NCI-H1694 (cell line): ENCODE measurements at places on chromosomes 5 and 9.

DNA sequence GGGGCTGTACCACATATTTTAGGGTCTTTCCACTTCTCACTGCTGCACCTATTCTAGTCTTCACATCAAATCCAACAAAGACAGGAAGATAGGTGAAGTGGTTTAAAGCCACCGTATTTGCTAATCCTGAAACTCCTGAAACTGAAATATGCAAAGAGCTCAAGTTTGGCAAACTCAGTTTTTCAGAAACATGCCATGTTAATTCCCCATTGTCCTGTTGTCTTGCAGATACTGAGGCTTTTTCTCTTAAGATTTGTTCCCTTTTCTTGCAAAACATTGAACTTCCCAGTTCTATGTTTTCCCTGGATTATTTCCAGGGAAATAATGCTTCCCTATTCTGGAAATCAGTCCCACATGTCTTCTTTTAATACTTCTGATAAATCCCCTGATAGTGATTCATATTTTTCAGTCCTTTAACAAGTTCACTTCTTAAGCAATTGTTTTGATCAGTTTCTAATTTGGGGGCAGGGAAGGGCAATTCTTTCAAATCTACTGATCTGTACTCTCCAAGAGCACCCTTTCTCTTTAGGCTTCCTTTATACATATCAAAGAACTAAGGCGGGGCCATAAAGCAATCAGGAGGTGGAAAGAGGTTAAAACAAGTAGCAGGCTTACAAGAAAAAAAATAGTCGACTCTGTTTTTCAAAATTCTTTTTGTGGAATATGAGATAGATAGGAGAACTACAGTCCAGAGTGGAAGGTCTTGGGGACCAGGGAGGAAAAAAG is 648.5 kb downstream of the BNC2 start:
- DNase-seq, result no peak

DNA sequence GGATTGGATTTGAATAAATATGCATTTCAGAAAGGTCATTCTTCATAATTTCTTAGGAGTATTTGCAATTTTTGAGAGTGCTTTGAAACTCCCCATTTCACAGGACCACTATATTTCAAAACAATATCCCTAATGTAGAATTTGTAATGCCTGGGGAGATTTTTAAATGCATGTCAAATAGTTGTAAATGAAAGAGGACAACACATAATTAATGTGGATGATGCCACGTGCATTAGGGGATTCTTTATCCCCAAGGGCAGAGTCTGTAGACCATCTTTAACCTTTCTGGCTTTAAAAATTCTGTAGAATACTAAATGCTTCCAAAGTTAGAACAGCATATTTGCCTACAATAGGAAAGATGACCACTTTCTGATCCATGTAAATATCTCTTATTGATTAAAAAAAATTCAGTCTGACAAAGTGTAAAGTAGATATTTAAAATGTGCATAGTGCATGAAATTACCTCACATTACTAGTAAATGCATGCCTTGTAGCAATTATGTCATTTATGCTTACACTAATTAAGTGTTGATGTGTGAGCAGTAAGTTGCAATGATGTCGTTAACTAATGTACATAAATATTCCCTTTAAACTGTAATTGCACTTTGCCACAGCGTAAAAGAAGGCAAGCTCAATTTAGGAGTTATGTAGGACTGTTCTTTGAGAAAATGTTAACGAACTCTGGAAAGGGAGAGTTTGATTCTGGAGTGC is 416.1 kb downstream of the PSAT1 start:
- no peak for DNase-seq

GRCh38 chr9:84266087-84266561 is 74.4 kb downstream of the SLC28A3 start:
- DNase-seq, result no peak

- DNase-seq, result no peak
These were observed 146.9 kb upstream of the DMAC1 start for GRCh38 chr9:7946458-7946857.

GRCh38 chr9:123329329-123329955 is 26.6 kb upstream of the CRB2 start:
- DNase-seq, result no peak

DNA sequence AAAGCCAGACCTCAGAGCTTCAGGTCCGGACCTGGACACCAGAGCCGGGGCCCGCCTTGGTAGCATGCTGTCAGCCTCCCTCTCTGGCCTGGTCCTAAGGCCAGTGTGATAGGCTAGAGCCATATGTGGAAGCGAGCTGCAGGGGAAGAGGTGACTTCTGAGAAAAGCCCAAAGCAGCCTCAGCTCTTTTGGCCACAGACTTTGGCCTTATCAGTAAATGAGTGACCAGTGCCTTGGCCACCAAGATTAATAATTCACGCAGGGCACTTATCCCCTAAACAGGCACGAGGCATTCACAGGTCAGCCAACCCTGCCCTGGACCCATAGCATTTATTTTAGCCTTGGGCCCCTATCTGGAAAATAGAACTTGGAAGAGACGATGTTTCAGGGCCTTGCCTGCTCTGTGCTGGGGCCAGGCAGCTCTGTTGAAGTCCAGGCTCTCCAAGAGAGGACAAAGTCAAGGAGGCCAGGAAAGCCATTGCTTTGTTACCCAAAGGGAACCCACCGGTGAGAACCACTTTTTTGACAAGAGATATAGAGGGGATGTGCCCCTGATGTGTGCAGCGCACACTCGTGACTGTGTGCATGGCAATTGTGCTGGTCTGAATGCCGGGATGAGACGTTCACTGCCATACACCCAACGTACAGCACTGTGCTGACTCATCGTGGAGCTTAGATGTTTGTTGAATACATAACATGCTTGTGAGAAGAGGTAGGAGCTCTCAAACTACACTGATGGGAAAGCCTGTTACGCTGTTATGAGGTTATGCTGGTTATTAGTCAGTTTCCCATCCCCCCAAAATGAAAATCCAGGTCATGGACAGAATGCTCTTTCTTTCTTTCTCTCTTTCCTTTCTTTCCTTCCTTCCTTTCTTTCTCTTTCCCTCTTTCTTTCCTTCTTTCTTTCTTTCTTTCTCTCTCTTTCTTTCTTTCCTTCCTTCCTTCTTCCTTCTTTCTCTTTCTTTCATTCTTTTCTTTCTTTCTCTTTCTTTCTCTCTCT is 5.0 kb upstream of the SLC34A1 start:
- no peak for DNase-seq

DNA sequence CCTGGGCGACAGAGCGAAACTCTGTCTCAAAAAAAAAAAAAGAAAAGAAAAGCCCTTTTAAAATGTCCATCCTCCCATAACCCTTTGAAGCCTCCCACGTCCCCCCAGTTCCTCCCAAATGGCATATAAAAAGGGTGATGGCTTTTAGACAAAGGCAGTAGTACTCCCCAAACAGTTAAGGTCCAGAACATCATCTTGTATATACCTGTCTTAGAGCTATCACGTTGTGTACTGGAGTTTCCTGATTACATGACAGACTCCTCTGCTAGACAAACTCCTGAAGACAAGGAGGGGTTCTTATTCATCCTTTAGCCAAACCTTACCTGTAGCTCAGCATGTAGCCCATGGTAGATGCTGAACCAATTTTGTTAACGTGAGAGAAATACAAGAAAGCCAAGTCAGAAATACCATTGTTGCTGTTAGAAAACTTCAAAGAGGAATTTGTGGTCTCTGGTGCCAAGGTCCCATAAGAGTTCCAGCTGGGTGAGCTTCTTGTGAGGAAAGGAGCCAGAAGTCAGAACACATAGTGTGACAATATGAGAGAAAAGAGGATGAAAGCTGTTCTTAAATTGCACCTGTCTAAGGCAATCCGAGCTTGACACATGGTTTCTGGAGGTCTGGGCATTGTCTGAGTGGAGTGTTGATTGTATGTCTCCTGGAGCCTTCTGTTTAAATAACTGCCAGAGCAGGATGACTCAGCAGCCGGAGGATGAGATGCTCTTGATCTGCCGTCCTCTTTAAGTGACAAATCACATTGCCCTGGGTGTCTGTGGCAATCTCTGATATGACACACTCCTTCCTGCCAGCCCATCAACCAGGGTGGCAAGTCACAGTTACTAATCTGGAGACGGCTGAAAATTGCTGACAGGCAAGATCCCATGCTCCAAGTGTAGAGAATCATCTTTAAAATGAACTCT is 69.1 kb downstream of the ARRDC3 start:
- peak; percentile 46 for DNase-seq

DNA sequence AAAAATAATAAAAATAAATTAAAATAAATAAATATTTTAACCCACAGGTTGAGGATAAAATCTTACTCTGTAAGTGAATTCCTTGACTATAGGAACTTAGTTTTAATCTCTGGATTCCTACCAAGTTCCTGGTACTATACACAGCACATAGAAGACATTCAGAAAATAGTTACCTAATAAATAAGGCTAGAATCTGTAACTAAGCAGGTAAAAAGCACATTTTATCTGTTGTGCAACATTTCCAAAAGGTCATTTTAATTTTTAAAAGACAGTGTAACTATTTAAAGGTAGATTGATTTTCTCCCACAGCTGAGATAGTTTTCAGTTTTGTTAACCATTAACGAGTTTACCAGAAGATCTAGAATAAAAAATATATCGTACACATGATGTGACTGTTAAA is 47.8 kb downstream of the MLANA start:
- DNase-seq, result no peak

GRCh38 chr9:21993893-21994555 is at the start of gene CDKN2A:
CDKN2A (minus strand) TSS chr9:21994392.
- DNase-seq, result no peak

DNA sequence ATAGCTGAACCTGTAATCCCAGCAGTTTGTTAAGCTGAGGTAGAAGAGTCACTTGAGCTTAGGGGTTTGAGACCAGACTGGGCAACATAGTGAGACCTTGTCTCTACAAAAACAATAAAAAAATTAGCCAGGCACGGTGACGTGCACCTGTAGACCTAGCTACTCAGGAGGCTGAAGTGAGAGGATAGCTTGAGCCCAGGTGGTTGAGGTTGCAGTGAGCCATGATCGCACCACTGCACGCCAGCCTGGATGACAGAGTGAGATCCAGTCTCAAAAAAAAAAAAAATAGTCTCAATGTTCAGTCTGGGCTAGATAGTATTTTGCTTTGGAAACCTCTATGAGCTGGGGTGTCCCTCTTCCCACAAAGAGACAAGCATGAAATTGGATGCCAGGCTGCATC is 51.9 kb upstream of the IQGAP2 start:
- no peak for DNase-seq

GRCh38 chr5:9390113-9390512 is 155.8 kb downstream of the SEMA5A start:
- DNase-seq, result no peak

DNA sequence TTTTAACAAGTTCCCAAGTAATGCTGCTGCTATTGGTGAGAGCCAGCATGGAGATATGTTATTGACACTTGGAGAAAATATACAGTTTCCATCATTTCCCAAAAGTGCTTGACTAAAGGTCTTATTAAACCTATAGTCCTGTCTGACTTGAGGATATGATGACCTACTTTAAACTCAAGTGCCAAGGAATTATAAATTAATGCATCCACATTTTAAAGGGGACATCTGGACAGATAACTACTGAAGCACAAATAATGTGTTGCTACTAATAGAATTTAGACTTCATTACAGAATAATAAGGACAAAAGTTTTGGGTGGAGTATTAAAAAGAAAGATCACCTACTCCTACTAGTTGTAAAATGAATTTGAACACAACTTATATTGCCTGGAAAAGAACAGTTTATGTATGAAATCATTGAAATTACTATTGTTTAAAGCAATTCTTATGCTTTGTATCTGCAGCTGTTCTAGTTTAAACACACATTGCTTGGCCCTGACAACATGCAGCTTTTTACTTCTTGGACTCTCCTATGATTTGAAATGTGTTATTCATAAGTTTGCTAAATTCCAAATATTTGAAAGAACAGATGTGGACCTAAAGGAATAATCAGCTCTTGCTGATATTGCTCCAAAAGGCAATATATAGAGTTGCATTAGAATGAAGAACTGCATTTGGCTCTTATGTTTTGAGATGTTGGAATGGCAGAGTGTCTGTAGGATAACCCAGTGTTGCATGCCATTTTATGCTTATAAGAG is 73.4 kb downstream of the SGCD start:
- DNase-seq, result no peak

DNA sequence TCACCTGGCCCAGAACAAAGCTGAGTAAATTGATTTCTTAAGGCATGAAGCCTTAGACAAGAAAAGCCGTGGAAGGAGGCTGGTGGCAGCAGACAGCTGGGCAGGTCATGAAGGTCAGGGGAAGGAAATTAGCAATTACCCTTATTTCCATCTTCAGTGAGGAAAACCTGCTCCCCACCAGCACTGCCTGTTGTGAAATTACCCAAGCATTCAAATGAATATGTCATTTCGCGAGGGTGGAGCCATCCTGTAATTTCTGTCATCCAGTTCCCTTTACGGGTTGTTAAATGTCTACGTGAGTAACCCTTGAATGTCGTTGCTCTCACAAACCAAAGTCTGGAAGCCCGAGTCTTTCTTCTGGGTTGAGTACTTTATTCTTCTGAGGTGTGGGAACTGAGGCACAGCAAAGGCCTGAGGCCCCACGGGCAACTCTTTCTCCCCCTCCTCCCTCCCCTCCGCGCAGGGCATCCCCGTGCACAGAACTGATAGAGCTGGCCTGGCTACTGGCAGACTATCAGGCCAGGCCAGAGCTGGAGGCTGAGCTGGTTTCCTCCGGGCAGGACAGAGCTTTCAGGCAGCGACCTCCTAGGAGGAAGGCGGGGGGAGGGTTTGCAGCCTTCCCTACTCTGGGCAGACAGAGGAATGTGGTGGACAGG is 22.0 kb upstream of the AK3 start:
- DNase-seq, result no peak

GRCh38 chr5:28082610-28083009 is 1044.2 kb upstream of the CDH9 start:
- no peak for DNase-seq

GRCh38 chr9:126158588-126159429 is 167.8 kb upstream of the MVB12B start:
- DNase-seq, result no peak

DNA sequence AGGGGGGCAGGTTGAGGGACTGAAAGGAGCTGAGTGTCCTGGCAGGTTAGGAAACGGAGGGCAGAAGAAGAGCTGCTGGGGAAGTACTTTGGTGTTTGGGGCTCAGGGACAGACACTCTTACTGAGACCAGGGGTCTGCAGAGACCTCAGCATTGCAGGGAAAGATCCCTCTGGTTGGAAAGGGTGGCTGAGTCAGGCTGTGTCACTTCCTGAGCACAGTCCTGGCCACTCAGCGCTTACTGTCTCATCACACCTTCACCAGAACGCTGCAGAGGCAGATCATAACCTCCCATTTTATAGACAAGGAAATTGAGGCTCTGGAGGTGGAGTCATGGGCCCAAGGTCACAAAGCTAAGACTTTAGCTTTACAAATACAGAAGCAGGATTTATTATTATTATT is 54.3 kb downstream of the LMX1B start:
- no peak for DNase-seq

DNA sequence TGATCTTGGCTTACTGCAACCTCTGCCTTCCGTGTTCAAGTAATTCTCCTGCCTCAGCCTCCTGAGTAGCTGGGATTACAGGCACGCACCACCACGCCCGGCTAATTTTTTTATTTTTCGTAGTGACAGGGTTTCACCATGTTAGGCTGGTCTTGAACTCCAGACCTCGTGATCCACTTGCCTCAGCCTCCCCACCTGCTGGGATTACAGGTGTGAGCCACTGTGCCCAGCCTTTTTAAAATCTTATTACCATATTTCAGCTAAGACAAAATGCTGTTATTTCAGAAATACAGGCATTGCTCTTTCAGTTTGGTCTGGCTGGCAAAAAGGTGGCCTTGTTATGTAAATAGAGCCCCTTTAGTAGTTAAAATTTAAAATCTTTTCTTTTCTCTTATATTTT is 46.9 kb upstream of the GLDC start:
- DNase-seq, result no peak

- DNase-seq, result no peak
These were observed 83.7 kb upstream of the SLIT3 start for GRCh38 chr5:169384661-169385060.
